ENCODE measurements at places on chromosomes 5 and 9.

GRCh38 chr5:11878814-11879213 is 25.4 kb downstream of the CTNND2 start:
- no peak for DNase-seq

GRCh38 chr5:39829441-39829840 is 404.7 kb upstream of the DAB2 start:
- DNase-seq = no peak

DNA sequence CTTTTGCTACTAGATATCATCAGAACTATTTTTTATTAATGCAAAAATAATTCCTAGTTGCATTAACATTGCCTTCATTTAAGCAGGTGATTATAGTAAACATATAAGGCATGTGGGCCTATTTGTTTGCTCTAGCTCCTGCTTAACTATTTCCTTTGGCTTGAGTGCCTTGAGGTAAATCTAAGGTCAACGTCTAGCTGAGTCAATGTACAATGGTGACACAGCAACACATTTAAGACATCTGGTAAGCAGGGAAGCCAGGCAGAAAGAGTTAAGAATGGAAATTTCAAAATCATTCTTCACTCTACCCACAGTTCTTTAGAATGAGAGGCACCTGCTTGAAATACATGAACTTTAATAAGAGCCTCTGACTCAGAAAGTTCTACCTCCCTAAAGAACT is 111.9 kb upstream of the FST start:
- no peak for DNase-seq

DNA sequence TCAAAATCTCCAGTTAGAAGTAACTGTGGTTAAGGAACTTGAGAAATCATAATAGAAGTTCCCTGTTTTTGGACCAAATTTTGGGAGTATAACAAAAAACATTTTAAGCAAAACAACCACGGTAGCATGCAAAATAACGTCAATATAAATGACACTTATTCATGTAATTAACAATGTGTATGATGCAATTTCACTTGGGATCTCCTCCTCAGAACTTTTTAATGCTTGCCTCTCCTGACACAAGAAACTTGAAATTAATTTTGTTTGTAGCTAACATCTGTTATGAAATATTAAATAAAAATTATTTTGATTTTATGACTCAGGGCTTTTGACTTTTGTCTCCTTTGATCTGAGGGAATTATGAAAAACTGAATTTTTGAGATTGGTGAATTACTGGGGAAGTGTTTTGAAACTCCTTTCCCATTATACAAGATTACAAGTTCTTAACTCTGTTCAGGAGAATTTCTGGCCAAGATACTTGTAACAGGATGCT is 149.7 kb downstream of the ATP10B start:
- DNase-seq = no peak

- no peak for DNase-seq
These were observed 349.9 kb downstream of the SH3GL2 start for GRCh38 chr9:17928768-17929167.

- DNase-seq = no peak
These were observed 367.3 kb downstream of the NDUFS4 start for GRCh38 chr5:53927668-53928247.

- DNase-seq = no peak
These were observed 77.8 kb downstream of the BAAT start for GRCh38 chr9:101307051-101307450.

GRCh38 chr5:125668884-125669283 is 754.3 kb upstream of the GRAMD2B start:
- DNase-seq = no peak

DNA sequence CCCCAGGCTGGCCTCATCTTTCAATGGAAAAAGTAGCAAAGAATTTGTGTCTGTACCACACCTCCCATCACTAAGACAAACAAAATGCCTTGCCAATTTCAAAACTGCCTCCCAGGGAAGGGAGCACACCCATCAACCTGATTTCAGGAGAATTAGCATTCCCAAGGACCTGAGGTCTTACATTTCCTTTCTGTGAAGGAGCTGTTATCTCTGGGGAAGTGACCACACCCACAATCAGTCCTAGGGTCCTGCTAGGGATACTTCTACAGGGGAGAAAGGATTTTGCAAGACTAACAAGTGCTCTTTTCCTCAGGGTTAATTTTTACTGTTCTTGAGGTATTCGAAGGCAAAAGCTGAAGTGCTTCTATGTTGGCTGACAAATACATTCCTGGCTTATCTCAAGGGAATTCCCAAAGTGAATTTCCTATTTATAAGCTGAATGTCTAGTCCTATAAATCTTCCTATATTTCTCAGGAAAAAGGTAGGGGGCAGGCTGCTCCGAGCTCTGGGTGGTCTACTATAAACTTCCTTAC is 97.4 kb upstream of the ITGA1 start:
- no peak for DNase-seq

DNA sequence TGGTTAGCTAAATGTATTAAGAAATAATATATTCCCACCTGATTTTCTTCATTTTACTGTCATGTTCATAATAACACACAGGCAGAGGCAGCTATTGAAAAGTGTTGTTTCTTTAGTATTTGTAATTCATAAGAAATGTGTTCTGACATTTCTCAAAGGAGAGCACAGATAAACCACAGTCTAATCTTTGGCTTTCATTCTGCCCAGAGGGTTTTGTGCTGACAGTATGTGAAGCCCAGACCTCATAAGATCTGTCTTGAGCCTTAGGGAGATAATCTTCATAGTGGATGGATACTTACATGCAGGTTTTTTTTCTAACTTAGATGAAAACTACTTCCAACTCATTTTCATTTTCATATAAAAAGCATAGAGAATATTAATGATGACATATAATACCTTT is 206.1 kb downstream of the CHSY3 start:
- DNase-seq = no peak

GRCh38 chr5:159571501-159572244 is 241.4 kb upstream of the IL12B start:
- no peak for DNase-seq

- DNase-seq = no peak
These were observed 27.4 kb downstream of the NRG2 start for GRCh38 chr5:140015706-140016105.

GRCh38 chr5:170307575-170308465 is 10.2 kb upstream of the LCP2 start:
- DNase-seq = no peak

GRCh38 chr9:96674906-96675538 is 19.9 kb upstream of the PRXL2C start:
- DNase-seq = no peak

- no peak for DNase-seq
These were observed 39.8 kb upstream of the PTCH1 start for GRCh38 chr9:95556521-95556920.

GRCh38 chr5:56480705-56481427 is 247.7 kb upstream of the ANKRD55 start:
- DNase-seq = peak; percentile 43

GRCh38 chr9:89542401-89543021 is 44.6 kb upstream of the SEMA4D start:
- DNase-seq = no peak

- no peak for DNase-seq
These were observed 85.2 kb upstream of the ADAMTS2 start for GRCh38 chr5:179430193-179431175.

GRCh38 chr9:27626244-27627187 is 53.2 kb upstream of the C9orf72 start:
- DNase-seq = no peak

DNA sequence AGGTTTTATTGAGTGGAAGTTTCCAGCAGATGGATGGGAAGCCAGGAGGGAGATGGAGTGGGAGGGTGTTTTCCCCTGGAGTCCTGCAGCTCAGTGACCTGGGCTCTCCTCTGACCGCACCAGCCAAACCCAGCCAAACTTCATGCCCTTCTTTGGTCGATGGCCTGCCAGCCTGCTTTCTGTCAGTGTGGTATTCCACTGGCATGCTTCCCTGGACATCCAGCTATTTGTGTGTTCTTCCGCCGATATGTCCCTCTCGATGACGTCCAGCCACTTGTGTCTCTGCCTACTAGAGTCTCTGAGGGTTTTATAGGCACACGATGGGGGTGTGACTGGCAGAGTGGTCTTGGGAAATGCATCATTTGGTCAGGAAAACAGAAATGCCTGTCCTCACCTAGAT is 33.8 kb downstream of the GPBP1 start:
- DNase-seq = no peak

DNA sequence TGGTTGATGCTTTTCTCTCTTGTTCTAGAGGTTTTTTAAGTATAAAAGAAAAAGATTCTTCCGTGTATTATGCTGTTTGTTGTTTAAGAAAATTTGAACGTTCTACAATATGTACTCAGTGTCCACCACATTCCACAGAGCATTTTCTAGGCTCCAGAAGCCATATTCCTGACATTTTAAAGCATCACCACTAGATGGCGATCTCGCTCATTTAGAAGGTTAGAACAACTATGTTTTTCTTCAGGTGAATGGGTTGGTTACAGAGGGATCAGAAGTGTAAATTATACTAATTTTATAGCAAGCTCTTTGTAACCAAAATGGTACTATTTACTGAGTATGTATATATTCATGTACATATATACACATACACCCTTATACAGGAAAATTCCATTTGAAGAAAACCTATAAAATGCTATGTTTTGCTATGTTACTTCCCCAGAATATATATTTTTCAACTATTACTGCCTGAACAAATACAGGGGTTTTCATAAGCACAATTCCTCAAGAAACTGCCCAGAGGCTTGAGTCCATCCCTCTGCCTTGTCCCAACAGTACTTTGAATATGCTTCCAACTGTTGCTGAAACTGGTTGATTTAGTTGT is 284.3 kb downstream of the CCDC171 start:
- DNase-seq = peak; percentile 6

- no peak for DNase-seq
These were observed 249.2 kb upstream of the POU5F2 start for GRCh38 chr5:93990504-93991070.

Measured in central memory CD4-positive, alpha-beta T cell (primary cell).